ENCODE measurements at places on chromosomes 11 and 22. TPM values are rescaled to one million over a fixed set of nuclear protein-coding genes. Genes with fewer than 3 reads are reported as not detected.

DNA sequence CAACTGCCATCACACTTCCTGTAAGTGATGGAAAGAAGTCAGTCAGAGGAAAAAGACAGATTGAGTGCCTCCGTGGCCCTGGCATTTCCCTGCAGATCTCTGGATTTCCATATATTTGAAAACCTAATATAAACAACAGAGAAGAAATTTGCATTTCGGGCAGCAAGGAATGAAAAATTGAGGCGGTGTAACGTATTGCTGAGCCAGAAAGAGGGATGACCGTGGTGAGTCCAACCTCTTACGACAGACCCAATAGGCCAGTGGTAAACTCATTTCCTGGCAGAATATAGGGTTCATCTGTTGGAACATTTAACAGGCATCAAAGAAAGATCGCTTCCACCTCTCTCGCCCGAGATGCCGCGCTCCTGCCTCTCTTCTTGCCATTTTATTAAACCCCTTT lies 336.5 kb downstream of the MIAT start:
- no peak for DNase-seq

GRCh38 chr11:11454671-11455223 lies 101.7 kb upstream of the CSNK2A3 start:
- no peak for DNase-seq

FADS1 gene
- 43.5 TPM for total RNA-seq

DNA sequence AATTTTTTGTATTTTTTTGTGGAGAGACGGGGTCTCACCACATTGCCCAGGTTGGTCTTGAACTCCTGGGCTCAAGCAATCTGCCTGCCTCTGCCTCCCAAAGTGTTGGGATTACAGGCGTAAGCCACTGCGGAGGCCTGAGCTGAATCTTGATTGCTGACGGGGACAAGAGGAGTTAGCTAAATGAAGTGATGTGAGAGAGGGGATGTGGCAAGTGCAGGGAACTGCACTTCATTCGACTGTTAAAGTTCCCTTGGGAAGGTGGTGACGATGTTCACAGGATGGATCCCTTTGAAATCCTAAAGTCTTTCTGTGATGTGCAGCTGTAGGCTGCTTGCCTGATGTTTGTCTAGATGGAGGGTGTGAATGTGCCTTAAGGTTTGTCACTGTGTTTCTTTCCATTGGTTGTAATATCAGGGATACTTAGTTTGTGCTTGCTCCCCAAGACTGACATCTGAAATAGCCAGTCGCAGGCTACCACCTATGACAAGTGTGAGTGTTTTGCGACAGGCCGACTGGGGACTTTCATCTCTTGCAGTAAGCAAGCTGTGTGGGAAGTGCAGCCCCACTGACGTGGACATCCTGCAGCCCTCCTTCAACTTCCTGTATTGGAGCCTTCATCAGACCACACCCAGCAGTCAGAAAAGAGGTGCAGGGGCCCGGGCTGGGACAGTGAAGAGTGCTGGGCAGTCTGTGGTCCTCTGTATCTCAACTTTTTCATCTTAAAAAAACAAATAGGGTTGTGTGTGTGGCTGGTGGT lies 19.6 kb upstream of the CCDC134 start:
- peak; percentile 81 for DNase-seq

DNA sequence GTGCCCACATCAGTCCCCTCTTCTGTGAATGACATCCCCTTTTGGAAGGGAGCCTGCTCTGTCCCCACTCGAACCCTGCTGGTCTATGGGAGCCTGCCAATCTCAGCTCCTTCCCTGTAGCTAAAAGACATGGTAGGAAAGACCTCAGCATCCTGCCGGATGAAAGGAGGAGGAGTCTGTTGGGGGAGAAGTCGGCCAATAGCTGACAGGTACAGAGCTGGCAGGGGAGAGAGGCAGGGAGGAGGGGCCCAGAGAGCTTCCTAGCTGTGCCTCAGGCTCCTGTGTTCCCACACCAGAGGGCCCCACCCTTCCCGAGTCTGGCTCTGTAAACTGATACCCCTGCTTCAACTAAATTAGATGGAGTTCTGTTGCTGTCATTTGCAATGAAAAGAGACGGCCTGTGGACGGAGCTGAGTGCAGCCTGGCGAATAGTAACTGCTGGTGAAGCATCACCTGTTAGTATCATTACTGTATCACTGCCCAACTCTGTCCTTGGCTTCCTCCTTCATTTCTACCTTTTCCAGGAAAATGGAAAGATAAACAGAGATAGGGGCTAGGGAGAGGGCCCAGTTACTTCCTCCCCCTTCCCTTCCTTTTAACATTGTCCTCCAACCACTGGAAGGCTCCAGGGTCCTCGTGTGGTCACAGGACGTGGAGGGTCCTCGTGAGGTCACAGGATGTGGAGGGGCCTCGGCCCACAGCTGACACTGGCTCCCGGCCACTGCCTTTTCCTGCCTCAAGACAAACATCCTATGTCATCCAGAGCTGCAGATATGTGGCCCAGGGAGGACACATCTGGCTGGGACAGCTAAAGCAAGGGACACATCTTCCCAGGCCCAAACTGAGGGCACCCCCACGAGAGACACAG lies 15.1 kb downstream of the FXYD6 start:
- peak; percentile 83 for DNase-seq

DNA sequence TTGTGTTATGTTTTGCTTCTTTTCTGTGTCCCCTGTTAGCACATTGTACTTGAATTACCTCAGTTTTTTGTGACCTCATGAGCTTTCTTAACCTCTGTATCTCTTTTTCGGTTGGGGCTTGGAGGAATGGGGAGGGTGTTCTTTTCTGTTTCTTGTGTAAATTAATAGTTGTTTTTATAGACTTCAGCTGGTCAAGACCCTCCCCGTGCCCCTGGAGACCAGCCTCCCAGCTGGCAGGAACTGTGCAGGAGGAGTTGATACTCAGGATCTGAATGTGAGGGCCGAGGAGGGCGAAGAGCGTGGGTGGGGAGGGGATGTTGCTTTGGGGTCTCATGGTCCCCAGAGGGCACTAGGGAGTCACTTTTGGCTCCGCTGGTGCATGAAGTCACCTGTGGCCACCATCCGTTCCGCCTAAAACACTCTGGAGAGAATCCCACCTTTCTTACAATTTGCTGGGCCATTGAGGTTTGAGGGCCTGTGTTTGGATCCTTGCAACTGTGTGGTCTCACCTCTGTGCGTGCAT lies 44.3 kb upstream of the NNMT start:
- peak; percentile 38 for DNase-seq

BEST1 gene
- 2.9 TPM for total RNA-seq

CALCB gene
- 0.09 TPM for total RNA-seq

MGAT3 gene
- total RNA-seq = 7.3 TPM

GRCh38 chr11:2316169-2316962 lies 14.6 kb downstream of the TSPAN32 start:
- peak; percentile 53 for DNase-seq

SMTNL1 gene
- not detected for total RNA-seq

DNA sequence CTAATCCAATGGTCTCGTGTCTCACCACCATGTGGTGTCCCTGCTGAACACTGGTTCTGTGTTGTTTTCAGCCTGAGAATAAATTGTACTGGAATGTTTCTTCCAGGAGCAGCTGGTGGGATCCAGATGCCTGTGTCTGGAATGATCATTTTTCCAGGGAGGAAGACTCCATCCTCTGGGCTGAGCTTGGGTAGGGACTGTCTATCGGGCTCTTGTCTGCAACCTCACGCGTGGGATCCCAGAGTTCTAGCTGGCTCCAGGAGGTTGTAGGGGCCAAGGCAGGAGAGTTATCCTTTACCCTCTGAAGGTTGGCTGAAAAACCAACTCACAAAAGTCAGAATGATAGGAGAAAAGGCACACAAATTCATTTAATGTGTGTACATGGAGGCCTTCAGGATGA lies 144.1 kb upstream of the B3GAT1 start:
- DNase-seq = no peak

MAPK11 gene
- total RNA-seq = 7.2 TPM

- no peak for DNase-seq
Observed at GRCh38 chr11:93783765-93784144, 327 bp upstream of the MED17 start.

DNA sequence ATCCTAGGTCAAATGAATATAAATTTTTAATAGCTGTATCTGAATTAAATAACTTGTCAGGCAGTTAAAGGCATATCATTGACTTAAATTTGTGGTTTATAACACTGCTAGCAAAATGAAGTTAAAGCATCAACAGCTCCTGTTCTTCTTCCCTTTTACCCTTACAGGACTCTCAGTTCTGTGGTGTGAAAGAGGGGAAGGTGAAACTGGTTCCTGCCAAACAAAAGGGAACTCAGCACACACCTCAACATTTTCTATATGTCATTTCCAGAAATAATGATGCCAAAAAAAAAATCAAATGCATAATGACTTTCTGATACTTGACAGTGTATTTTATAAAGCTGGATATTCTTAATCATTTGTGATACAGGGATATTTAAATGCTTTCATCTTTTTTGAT lies 21.2 kb downstream of the ARL14EP start:
- DNase-seq = no peak

DNA sequence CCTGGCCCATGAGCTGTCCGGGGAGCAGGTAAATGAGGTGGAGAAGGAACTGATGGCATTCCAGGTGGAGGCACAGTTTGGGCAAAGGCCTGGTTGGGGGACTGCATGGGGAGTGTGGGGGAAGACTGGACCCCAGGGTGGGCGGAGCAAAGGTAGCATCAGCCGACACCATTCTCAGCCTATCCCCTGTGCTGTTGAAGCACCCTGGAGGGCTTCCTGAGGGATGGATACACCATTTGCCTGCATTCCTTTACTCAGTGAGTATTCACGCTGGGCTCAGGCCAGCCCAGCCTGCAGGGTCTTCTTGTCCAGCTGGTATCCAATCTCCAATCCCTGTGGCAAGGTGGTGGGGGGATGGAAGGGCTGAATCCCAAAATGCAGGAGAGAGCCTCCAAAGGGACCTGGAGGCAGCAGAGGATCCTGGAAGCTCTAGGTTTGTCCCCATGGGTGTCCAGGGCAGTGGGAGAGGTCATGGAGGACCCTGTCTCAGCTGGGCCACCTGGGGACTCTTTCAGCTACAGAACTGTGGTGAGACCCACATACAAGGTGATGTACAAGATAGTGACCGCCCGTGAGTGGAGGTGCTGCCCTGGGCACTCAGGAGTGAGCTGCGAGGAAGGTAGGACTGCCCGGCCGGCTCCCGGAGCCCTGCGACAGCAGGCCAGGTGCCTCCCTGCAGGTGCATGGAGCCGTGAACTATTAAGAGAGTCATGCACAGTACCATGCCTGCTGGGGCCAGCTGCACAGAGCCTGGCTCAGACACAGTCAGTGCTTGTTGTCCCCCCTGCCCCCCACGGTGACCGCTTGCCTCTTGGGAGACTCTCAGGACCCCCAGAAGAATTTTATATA lies 9.5 kb downstream of the EMID1 start:
- no peak for DNase-seq

CARD18 gene
- total RNA-seq = not detected

DNA sequence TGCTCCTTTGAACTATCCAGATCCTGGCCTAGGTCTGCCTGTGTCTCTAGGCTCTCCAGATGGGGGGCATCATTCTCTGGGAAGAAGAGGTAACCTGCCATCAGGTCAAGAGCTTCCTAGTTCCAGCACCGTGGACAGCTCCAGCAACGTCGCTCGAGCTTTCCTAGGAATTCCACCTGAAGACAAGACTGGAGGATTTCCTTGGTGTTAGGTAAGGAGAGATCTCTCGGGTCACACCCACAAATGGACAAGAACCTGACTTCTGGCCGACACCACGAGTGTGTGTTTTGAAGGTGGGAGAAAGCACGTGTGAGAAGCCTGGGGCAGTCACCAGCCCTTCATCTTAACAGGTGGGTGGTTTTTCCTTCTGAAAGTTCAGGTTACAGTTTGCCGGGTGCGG lies 1.2 kb downstream of the PRG3 start:
- DNase-seq = no peak

- no peak for DNase-seq
Observed at GRCh38 chr11:37002831-37003230, 404.8 kb upstream of the RAG2 start.

- no peak for DNase-seq
Observed at GRCh38 chr11:35945137-35945518, 1.3 kb downstream of the LDLRAD3 start.

SLC37A2 gene
- 4.1 TPM for total RNA-seq

GRCh38 chr11:22246992-22247391 lies 54.1 kb downstream of the ANO5 start:
- DNase-seq = no peak

- no peak for DNase-seq
Observed at GRCh38 chr11:134685793-134686380, 273.8 kb upstream of the B3GAT1 start.

All from right cardiac atrium (tissue), 5 donors.